Fibroblast of the aortic adventitia (primary cell): ENCODE measurements at places on chromosomes 16 and 17. TPM values are rescaled to one million over a fixed set of nuclear protein-coding genes. Genes with fewer than 3 reads are reported as not detected.

GRCh38 chr16:54816471-54816870 lies 114.2 kb upstream of the IRX5 start:
- DNase-seq: no peak

- DNase-seq: no peak
Observed at GRCh38 chr17:80381416-80381923, 33.5 kb upstream of the ENDOV start.

DNA sequence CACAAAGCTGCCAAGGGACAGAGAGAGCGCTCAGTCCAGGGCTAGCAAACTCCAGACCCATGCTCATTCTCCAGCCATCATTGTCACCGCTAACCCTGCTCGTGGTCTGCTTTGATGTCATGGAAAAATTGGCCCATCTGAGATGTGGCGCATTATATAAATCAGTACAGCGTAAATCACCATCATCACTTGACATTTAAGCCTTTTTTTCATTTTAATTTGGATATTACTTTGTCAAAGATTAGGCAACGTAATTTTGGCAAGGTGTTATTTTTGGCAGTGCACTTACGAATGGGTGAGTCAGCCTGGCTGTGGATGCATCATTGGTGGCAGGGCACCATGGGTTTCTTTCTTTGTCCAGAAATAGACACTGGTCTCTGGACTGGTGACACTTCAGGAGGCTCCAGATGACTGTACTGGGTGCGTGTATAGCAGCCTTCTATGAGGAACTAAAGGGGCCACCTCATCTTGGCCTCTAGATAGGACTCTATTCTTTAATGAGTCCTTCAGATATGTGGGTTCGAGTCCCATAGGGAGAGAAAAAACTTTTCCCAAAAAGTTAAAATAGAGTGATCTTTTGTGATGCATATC lies 166.3 kb downstream of the MSI2 start:
- peak; percentile 54 for DNase-seq

- peak; percentile 89 for DNase-seq
Observed at GRCh38 chr17:50266384-50267073, 7.7 kb upstream of the TMEM92 start.

DNA sequence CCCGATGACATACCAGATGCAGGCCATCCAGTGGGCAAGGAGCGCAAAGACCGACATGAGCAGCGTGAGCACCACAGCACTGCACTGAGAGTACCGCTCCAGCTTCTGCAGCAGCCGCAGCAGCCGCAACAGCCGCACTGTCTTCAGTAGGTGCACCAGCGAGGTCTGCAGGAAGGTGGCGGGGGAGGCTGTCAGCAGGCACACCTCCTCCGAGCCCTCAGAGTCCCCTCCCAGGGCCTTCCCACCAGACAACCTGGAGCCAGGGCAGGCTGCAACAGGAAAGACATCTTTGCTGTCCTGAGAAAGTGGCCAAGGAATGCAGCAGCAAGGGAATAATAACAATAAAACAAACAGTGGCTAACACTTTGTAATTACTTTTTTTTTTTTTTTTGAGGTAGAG lies 9.1 kb downstream of the KCNH4 start:
- DNase-seq: no peak

DNA sequence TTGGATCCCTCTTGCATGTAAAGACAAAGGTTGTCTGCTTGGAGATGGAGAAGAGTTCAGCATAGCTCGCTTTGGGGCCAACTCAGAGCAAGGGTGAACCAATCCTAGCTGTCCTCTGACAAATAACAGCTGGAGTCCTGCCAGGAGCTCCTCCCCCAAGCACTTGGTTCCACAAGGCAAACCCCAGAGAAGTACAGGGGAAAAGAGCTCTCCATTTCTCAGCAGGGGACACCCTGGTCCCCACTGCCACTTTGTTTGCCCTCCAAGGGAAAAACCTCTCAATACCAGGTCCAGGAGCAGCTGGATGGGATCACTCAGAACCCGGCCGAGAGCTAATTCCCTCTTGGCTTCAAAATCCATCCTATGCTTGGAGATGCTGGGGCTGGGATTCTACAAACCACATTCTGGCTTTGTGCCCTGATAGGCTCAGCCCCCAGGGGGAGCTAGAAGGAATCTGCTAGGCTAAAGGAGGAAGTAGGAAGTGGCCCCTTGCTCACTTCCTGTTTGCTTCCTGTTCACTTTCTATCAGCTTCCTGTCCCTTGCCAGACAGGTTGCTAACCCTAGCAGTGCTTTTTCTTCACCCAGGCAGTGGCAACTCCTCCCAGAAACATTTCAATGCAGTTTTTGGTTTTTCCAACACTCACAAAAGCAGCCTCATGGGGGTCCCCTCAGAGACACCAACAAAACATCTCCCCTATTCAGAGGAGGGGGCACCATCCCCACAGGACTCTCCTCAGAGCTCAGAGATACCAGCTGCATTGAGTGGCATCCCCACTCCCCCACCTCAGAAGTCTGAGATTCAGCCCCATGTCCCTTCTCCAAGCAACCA lies 30.7 kb downstream of the CDRT4 start:
- DNase-seq: peak; percentile 68

- no peak for DNase-seq
Observed at GRCh38 chr17:15511142-15511541, 43.7 kb upstream of the CDRT4 start.

DNA sequence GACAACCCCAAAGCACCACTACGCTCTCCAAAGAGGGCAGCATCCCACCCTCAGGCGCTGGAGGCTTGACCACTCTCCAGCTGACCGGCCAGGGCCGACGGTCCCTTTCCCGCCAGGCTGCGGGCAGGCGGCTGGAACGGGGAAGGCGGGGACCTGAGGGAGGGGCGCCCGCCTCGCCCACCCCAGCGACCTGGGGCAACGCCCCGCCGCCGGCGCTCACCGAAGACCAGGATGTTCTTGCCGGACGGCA lies 431 bp downstream of the DYNC1LI2 start:
- DNase-seq: no peak

DNA sequence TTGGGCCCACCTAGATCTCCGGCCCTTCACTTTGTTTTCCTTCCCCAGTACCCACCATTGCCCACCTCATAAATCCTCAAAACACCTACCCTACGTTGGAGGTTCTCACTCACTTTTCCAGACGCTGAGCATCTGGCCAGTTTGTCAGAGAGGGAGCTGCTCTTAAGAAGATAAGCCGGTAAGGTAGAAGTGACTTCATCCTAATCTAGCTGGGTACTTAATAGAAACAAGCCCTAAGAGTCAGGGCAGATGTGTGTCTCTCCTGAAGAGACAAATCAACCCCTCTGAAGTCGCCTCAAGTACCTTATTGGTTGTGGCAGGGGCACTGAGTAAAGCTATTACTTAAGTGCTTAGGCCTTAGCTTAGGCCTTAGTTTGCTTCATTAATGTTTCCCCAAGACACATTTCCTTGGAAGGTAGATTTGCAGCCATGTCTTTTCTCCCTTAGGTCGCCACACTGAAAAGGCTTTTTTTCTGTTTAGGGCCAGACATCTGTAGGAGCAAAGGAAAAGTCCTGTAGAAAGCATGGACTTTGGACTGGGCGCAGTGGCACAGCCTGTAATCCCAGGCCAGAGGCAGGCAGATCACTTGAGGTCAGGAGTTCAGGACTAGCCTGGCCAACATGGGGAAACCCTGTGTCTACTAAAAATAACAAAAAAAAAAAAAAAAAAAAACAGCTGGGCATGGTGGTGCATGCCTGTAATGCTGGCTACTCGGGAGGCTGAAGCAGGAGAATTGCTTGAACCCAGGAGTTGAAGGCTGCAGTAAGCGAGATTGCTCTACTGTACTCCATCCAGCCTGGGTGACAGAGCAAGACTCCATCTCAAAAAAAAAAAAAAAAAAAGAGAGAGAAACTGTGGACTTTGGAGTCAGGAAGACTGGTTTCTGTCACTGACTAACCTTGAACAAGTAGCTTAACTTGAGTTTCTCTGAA lies 1.0 kb downstream of the TACO1 start:
- DNase-seq: peak; percentile 34

- DNase-seq: no peak
Observed at GRCh38 chr16:28175715-28176114, 36.0 kb downstream of the XPO6 start.

GRCh38 chr17:41215681-41216080 lies 10.8 kb upstream of the KRTAP9-2 start:
- no peak for DNase-seq

DNA sequence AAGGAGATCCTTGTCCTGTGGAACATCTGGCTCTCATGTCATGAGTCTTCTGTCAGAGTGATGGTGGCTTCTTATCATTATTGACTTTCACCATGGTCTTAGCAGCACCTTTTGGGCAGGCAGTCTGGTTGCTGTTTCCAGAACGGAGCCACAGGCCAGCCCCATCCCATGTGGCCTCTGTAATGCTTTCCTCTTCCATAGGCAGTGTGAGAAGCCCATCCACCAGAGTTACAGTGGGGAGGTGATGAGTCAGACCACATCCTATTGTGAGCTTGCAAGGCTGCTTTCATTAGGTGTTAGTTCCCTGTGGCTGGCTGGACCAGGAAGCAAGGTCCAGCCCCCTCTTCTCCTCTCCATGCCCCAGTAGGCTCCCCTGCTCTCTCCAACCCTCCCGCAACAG lies 30.8 kb upstream of the SPACA3 start:
- DNase-seq: no peak

GRCh38 chr16:81394966-81395655 lies 49.5 kb upstream of the CMIP start:
- peak; percentile 70 for DNase-seq

DNA sequence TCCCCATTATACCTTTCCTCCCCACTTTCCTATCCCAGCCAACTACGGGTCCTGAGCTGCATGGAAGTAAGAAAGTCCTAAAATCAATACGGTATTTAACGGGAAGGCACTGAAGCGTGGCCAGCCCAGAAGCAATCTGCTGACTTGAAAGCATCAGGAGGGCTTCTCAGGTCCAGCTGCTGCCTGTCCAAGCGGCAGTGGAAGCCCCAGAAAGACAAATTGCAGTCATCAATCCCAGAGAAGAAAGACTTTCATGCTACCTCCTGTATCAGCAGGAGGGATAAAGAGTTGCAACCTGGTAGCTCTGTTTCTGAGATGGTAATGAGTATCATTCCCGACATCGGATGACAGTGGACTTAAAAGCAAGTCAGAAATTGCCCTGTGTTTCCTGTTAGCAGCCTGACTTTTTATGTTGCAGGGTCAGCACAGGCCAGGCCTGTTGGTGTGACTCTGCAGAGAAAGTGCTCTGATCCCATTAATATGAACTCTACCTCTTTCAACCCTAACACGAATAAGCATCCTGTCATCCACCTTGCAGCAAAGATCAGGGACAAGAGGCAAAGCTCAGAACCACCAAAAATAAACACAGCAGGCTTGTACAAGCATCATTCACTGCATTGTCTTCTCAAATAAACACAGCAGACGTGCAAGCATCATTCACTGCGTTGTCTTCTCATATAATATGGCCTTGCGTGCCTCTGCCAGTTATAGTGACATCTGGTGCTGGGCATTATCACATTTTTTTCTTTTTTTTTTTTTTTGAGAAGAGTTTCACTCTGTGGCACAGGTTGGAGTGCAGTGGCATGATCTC lies 358.6 kb upstream of the CDH11 start:
- no peak for DNase-seq

DNA sequence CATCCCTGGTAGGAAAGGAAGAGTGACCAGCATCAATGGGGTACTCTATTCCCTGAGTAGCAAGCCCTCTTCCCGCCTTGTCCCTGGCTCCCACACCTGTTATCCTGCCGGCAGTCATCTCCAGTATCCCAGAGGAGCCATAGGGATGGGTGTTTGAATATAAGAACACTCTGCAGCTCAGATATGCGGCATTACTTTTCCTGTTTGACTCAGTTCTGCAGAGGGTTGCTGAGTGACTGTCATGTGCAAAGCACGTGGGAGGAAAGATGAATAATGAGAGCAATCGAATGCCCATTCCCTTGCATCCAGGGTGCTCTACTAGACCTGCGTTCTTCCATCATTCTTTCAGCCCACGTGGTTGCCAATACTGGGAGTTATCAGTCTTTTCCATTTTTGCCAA lies 115.1 kb downstream of the PRKCB start:
- DNase-seq: no peak

GRCh38 chr16:72247821-72248253 lies 75.9 kb upstream of the PMFBP1 start:
- peak; percentile 66 for DNase-seq

GRCh38 chr17:43434902-43435319 lies 36.1 kb downstream of the ARL4D start:
- no peak for DNase-seq

GRCh38 chr17:63193827-63194226 lies 227.8 kb downstream of the TANC2 start:
- DNase-seq: no peak

GRCh38 chr16:51049678-51050376 lies 101.2 kb downstream of the SALL1 start:
- DNase-seq: no peak

DNA sequence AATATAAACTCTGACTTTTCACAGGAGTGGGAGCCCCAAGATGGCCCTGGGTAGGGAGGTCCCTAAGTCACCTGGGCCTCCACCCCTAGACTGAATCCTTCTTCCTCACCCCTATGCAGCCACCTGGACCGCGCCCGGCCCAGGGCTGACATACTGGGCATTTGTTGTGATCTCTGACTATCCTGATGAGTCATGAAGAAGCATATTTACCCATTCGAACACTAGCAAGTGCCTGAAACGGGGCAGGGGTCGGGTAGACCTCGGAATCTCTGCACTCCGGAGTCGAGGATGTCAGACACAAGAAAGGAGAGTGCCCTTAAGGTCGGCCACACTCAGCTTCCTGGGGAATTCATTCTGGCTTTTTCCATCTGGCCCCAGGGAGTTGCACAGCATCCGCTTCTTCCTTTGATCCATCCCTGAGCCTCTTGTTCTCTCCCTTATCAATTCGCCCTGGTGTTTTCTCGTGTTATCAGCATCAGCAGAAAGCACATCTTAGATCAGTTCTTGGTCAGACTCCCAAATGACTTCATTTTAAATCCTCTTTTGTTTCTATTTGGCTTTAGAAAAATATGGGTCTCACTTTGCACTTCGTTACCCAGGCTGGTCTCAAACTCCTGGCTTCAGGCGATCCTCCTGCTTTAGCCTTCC lies 10.4 kb downstream of the METTL22 start:
- DNase-seq: no peak

- no peak for DNase-seq
Observed at GRCh38 chr16:1181404-1182315, 28.8 kb downstream of the CACNA1H start.

- DNase-seq: no peak
Observed at GRCh38 chr17:56351675-56352074, 198.4 kb downstream of the ANKFN1 start.

The SHCBP1 gene
- 7.6 and 28.9 TPM in 2 replicates for total RNA-seq

The ASGR2 gene
- not detected in 2 replicates for total RNA-seq

The METTL9 gene
- 221 and 390 TPM in 2 replicates for total RNA-seq

The DNAH9 gene
- not detected in 2 replicates for total RNA-seq

The PRAC2 gene
- total RNA-seq: not detected in 2 replicates

The IRX6 gene
- not detected in 2 replicates for total RNA-seq

The SSTR5 gene
- not detected in 2 replicates for total RNA-seq

The HIRIP3 gene
- total RNA-seq: 13.6 and 14.4 TPM in 2 replicates

The GPR179 gene
- total RNA-seq: under 0.01 TPM in 2 replicates

The PTX4 gene
- not detected in 2 replicates for total RNA-seq

The GGT6 gene
- not detected in 2 replicates for total RNA-seq

The GDPD3 gene
- total RNA-seq: 1.5 TPM in 2 replicates

The CA4 gene
- not detected in 2 replicates for total RNA-seq

The ASPA gene
- 1.9 and 9.7 TPM in 2 replicates for total RNA-seq

The PPL gene
- 53.9 and 57.9 TPM in 2 replicates for total RNA-seq

The MYO1D gene
- 45.1 and 94.0 TPM in 2 replicates for total RNA-seq
